Forelimb muscle (tissue), 1 donor: ENCODE measurements at places on chromosomes 7 and 10.

GRCh38 chr10:30816159-30816819 is 186.7 kb upstream of the LYZL2 start:
- no peak for DNase-seq

GRCh38 chr7:18177129-18177814 is 149.6 kb upstream of the PRPS1L1 start:
- no peak for DNase-seq

- DNase-seq: no peak
Observed at GRCh38 chr7:47890125-47890524, 58.1 kb downstream of the PKD1L1 start.

- DNase-seq: no peak
Observed at GRCh38 chr7:14682910-14683465, 219.6 kb downstream of the DGKB start.

DNA sequence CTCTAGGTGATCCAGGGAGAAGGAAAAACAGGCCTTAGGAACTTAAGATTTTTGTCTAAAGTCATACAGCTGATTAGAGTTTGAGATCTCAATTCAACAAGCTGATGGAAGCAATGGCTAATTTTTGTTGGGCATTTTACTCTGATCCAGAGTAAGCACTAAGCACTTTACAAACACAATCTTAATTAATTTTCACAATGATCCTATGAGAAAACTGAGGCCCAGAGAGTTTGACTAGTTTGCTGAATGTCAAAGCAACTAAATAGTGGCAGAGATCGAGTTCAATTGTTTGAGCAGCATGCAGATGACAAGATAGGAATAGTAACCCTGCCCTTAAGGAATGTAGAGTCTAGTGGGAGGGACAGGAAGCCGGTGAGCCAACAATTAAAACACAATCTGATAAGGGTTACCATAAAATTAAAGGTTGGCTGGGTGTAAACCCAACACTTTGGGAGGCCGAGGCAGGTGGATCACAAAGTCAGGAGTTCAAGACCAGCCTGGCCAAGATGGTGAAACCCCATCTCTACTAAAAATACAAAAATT is 13.5 kb upstream of the RPEL1 start:
- no peak for DNase-seq

GRCh38 chr7:81789406-81790119 is 19.7 kb upstream of the HGF start:
- no peak for DNase-seq

DNA sequence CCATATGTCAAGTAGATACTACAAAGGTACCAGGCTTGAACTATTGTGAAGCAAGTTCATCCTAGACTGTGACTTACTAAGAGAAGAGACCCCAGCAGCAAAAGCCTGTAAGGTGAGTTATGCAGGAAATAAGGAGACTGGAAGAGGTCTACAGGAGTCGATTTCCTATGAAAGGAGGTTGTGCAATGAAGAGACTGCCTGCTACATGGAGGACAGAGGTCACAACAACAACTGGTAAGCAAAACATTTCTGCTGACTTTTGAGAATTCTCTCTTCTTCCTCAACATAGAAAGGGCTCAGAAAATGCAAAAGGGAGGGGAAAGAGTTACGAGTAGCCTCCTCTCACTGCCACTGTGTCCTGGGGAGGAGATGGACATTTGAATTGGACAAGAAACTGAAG is 42.4 kb downstream of the PDK4 start:
- DNase-seq: no peak

- DNase-seq: no peak
Observed at GRCh38 chr10:35675846-35676245, 33.8 kb upstream of the FZD8 start.

DNA sequence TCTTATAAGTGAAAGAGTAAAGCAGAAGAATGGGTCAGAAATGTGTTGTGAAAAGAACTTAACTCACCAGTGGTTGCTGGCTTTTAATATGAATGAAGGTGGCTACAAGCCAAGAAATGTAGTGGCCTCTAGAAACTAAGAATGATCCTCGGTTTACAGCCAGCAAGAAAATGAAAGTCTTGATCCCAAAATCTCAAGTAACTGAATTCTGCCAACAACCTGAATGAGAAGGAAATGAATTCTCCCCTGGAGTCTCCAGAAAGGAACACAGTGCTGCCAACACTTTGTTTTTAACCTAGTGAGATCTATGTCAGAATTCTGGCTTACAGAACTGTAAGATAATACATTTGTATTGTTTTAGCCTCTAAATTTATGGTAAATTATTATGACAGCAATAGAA is 193.0 kb downstream of the FZD1 start:
- no peak for DNase-seq

- DNase-seq: no peak
Observed at GRCh38 chr10:116712519-116712918, 29.8 kb downstream of the HSPA12A start.

- no peak for DNase-seq
Observed at GRCh38 chr10:119428789-119429188, 113.7 kb downstream of the RGS10 start.

DNA sequence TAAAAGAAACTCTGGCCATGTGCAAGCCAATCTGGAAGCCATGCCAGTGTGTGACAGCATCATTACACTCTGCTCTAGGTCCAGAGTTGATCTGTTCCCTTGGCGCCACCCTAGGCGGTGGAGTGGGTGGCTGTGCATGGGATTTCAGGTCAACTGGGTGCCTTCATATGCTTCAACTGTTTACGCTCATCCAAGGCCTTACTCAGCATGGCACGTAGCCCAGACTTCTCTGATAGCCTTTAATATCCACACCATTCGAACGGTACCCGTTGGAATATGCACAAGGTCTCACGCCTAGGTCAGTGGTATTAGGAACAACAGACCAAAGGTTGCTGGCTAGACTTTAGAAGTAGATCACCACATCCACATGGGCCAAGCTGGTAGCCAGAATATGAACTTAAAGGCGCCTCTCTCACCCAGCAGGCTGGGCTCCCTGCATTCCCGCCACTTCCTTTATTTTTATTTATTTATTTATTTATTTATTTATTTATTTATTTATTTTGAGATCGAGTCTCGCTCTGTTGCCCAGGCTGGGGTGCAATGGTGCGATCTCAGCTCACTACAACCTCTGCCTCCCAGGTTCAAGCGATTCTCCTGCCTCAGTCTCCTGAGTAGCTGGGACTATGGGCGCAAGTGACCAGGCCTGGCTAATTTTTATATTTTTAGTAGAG is 18.7 kb upstream of the ACHE start:
- no peak for DNase-seq
